ENCODE measurements at places on chromosomes 11 and 22.

- DNase-seq, result no peak
Measured at GRCh38 chr11:67023957-67024353, 1.0 kb downstream of the SYT12 start.

DNA sequence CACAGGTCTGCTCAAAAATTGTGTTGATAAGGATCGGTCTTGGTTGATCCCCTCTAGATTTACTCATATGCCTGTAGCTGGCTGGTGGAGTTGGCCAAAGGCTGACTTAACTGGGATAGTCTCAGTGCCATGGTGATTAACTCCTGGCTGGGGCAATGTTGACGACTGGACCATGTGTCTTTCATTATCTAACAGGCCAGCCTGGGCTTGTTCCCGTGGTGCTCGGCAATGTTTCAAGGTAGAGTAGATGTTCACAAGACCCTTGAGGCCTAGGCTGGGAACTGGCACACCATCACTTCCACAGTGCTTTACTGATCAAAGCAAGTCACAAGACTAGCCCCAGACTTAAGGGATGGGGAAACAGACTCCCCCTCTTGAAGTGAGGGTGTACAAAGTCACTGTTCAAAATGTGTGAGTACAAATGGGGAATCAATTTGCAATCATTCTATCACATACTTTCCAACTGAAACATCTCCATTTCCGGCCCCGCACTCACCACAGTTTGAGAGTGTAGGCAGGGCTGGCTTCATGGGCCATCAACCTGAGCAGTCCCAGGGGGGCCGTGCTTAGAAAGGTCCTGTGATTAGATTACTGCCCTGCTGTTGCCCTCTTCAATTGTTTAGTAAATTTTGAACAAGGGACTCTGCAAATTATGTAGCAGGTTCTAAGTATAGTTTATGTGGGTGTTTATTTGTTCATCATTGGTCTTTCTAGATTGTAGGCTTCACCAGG, 240.8 kb downstream of the NELL1 start:
- no peak for DNase-seq

DNA sequence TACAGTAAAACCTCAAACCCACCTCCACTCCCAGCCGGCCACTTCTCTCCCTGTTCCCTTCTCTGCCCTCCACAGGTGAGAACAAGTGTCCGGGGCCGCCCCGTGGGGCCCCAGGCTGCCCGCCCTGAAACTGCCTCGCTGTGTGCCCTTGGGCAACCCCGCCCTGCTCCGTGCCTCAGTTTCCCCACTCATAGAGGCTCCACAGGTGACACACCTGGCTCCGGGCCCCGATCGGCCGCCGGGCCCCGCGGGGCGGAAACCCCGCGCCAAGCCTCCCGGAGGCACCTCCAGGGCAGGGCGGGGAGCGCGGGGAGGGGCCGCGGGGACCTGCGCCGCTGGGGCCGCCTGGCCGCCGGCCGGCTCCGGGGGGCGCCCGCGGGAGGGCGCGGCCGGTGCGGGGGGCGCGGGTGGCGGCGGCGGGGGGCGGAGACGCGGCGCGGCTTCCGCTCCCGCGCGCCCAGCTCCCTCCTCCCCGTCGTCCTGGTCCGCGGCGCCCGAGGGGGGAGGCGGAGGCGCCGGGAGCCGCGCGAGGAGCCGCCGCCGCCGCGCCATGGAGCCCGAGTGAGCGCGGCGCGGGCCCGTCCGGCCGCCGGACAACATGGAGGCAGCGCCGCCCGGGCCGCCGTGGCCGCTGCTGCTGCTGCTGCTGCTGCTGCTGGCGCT, at the start of gene LRP5:
Gene LRP5, plus strand, starts transcription at position 475 of the 663 bp plus-strand sequence. Its CDS starts 124 bp downstream, at position 599.
- peak; percentile 83 for DNase-seq

- no peak for DNase-seq
Measured at GRCh38 chr11:45513821-45514340, 151.5 kb downstream of the CHST1 start.

DNA sequence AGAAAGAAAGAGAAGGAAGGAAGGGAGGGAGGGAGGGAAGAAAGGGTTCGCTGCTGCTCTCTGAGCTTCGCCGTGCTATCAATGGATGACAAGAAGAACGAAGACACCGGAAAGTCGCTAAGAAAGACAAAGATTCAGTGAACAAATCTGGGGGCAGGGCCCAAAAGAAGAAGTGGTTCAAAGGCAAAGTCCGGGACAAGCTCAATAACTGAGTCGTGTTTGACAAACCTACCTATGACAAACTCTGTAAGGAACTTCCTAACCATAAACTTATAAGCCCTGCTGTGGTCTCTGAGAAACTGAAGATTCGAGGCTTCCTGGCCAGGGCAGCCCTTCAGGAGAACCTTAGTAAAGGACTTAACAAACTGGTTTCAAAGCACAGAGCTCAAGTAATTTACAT, 2.9 kb upstream of the TTLL1 start:
- DNase-seq, result no peak

All from hepatocyte (in vitro differentiated cells).